ENCODE measurements at places on chromosomes 13 and 19.

GRCh38 chr13:36530050-36530789 lies 97.9 kb downstream of the CCNA1 start:
- no peak for DNase-seq

DNA sequence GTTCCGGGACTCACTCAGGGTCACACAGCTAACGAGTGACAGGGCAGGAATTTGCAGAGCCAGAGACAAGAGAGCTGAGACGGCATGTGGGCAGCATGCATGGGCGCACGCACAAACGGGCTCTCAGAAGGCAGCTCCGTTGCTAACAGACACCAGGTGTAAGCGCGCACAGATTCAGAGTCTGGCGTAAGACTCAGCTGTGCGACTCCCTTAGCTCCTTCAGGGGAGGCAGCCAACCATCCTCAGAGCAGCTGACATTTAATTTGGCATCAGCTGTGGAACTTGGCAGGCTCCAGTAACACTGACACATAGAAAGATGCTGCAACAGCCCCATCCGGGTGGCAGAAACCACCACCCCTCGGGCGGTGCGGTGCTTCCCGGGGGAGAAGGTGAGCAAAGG lies 7.5 kb upstream of the TM6SF2 start:
- DNase-seq: no peak

GRCh38 chr19:30549151-30549550 lies 177.0 kb downstream of the ZNF536 start:
- DNase-seq: no peak

- no peak for DNase-seq
These were observed 65.2 kb downstream of the INSR start for GRCh38 chr19:7228935-7229541.

GRCh38 chr19:6023085-6023682 lies 45.2 kb upstream of the RANBP3 start:
- no peak for DNase-seq

- DNase-seq: no peak
These were observed 38.6 kb downstream of the TNFRSF19 start for GRCh38 chr13:23608701-23609413.

- DNase-seq: no peak
These were observed 76.6 kb downstream of the TNFSF11 start for GRCh38 chr13:42650506-42650905.

DNA sequence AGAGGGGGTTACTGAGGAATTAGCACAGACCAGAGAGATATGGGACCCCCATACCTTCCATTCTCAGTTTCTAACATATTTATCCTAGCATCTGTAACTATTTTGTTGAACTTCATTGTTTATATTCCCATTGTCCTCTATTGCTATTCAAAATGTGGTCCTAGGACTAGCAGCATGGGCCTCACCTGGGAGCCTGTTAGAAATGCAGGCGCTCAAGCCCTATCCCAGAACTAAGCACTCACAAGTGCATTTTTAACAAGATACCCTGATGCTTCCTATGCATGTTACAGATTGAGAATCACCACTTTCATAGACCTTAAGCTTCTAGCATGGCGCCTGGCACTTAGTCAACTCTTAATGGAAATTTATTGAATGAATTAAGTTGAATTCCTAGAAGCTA lies 58.3 kb upstream of the TDRD3 start:
- DNase-seq: no peak

- DNase-seq: peak; percentile 17
These were observed 15.9 kb downstream of the ZNF787 start for GRCh38 chr19:56105090-56105701.

GRCh38 chr13:69108486-69108885 lies 999.1 kb upstream of the ATXN8OS start:
- DNase-seq: no peak

- no peak for DNase-seq
These were observed 44.8 kb downstream of the BRD4 start for GRCh38 chr19:15287496-15287895.

GRCh38 chr13:65889368-65889767 lies 1340.8 kb downstream of the PCDH9 start:
- DNase-seq: no peak

DNA sequence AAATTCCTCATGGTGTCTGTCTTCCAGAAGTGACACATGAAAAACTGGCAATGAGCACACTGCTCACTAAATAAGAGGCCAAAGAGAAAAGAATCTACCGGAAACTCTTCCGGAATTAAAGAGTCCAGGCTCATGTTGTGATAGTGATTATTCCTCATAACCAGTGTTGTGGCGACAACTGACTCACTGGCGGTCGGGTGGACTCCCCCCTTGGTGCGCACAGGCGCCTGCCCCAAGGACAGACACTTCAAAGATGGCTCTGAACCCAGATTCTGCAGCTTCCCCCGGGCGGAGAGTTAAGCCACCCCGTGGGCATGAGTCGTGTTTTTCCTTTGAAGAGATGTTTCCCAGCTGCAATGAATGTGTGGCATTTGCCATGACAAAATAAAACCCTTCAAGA lies 10.3 kb downstream of the IL17D start:
- no peak for DNase-seq

GRCh38 chr13:26749285-26749684 lies 11.3 kb downstream of the GPR12 start:
- no peak for DNase-seq

DNA sequence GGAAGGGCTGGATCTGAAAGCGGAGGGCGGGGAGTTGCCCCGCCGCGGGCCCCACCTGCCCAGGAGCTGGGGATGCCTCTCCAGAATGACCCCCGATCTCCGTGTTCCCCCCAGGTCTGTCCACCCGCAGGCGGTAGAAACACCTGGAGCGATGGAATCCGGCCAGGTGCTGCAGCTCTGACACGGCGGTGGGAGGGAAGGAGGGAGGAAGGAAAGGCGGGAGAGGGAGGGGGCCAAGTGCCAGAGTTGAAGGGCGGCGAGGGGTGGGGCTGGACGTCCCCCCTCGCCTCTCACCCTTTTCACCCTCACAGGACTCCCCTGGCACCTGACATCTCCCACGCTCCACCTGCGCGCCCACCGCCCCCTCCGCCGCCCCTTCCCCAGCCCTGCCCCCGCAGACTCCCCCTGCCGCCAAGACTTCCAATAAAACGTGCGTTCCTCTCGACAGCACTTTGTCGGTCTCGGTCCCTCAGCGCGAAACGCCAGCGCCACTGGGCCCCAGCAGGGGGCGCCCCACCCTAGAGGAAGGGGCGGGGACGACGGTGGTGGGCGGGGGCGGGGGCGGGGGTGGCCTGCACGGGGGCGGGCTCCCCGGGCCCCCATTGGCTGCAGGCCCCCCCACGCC lies 337 bp upstream of the FXYD7 start:
- peak; percentile 38 for DNase-seq

- DNase-seq: no peak
These were observed 1171.9 kb downstream of the EFNB2 start for GRCh38 chr13:105363261-105364190.

DNA sequence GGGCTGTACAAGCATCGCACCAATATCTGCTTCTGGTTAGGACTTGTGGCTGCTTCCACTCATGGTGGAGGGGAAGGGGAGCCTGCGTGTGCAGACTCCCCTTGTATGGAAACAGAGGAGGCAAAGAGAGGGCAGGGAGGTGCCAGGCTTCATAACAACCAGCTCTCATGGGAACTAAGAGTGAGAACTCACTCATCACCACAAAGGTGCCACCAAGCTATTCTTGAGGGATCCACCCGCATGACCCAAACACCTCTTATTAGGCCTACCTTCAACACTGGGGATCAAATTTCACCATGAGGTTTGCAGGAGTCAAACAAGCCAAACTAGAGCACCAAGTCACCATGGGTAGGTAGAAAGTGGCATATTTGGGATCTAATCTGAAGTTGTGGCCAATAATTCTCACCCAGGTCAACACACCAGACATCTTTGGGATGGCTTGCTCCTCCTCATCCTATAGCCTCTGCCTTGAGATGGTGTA lies 46.4 kb downstream of the RUBCNL start:
- DNase-seq: no peak

DNA sequence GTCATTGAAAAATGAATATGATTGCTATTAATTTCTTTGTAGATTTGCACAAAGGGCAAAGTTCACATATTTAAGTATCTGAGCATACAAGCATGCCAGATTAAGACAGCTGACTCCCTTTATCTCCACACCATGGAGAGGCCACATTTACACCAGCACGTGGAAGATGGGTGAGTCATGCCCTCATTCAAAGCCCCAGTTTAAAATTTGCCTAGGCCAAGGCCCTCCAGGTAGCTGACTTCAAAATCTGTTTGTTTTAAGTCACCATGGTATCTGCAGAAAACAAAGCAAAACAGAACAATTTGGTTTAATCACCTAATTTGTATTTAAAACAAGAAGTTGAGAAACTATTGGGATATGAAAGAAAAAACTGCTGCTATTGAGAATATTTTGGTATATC lies 109.2 kb downstream of the ESD start:
- no peak for DNase-seq

DNA sequence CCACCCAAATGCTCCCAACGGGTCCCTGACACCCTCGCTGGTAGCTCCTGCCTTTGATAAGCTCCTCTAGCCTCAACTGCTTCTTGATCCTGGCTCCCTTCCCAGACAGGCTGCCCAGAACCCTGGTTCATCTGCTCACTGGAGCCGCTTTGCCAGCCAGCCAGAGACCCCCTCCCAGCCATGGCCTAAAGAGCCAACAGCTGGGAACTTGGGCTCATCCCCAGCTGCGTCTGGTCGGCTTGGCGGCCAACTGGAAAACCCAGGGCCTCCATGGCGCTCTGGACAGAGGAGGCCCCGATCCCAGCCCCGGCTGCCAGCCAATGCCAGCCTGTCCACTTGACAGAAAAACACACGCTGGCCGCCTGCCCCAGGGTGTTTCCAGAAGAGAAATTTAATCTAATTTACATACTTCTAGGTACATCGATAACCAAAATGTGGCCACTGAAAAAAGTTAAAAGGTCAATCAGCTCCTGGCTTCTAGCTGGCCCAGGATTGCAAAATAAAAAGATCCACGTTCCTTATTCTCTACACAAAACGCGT lies 3.0 kb upstream of the AKAP8L start:
- DNase-seq: no peak

GRCh38 chr19:33256261-33256660 lies 30.6 kb upstream of the SLC7A10 start:
- no peak for DNase-seq

GRCh38 chr13:78786459-78786858 lies 127.5 kb upstream of the OBI1 start:
- DNase-seq: no peak

DNA sequence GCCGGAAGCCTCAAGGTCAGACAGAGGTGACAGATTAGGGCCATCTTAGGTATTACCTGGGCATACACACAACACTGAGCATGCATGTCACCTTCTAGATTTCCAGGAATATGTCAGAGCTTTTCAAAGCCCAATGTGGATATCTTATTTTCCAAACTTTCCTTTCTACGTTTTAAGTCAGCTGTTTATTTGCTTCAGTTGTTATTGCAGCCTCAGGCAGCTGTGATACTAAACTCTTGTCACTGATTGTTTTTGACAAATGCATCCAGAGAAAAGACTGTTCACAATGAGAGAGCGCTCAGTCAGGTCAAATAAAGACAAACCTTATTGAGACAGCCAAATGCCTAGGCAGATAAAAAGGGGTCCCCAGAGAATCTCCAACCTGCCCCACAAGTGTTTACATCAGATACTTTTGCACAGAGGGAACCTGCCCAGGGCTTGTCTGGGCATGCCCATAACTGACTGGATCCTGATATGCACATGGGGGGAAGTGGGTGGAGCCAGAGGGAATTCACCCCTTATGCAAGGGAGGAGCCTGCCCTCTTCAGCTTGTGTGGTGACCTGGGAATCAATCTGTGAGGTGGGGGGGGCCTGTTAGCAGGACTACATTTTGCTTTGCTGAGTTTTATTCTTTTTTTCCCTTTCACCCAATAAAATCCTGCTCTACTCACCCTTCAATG lies 28.5 kb downstream of the MED4 start:
- DNase-seq: no peak

GRCh38 chr19:56294549-56294948 lies 20.1 kb downstream of the ZSCAN5A start:
- no peak for DNase-seq

DNA sequence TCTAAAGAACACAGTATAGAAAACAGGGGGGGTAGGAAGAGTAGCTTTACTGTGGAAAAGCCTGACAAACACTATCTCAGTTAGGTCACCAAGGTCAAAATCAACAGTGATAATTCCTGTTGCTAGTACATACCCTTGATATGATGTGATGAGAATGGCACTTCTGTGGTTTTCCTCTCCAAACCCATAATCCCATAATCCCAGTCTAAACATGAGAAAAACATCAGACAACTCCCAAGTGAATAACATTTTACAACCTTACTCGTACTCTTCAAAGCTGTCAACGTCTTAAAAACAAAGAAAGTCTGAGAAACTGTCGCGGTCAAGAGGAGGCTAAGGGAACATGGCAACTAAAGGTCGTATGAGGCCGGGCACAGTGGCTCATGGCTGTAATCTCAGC lies 137.6 kb downstream of the FOXO1 start:
- DNase-seq: no peak

- DNase-seq: no peak
These were observed 65.7 kb downstream of the SPACA7 start for GRCh38 chr13:112441779-112442310.

DNA sequence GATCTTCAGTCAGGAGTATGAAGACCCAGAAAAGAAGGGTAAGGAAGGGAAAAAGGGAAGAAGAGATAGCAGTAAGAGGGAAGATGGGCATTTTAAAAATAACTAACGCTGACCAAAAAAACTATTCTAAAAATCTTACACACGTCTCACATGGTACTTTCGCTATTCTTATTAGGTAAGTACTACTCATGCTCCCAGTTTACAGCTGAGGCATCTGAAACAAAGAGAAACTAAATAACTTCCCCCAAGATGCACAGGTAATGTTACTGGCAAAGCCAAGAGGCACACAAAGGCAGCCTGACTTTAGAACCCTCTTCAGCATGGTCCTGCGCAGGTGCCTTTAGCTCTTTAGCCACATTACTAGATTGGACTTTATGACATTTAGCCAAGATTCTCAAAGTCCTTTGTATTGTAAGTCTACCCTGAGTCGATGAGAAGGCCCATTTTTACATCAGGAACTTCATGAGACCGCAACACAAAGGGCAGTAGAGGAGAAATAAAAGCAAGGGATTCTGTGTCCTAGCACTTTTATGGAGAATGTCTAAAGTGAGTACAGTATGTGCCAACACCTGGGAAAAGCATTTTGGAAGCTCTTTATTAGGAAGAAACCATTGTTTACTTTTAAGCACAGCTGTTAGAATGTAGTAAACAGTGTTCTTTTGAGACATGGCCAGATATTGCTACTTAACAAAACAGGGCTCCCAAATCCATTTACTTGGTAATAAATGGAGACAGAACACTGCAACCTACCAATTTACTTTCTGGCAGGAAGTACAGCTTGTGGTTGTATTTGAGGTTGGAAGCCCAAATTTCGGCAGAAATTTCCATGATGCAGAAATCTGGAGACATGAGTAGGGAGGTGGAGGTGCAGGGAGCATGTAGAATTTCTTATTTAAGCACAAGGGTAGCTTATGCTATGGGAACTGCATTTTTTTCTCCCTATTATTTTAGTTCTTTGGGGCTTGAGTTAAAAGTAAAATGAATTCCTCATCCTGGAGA lies 250.7 kb downstream of the KCTD12 start:
- no peak for DNase-seq

GRCh38 chr13:77176350-77176749 lies 149.4 kb upstream of the FBXL3 start:
- DNase-seq: no peak
